Activated gamma-delta T cell (primary cell): ENCODE measurements at places on chromosomes 3 and 15.

- DNase-seq, result no peak
Measured at GRCh38 chr3:112847692-112848091, 1.0 kb upstream of the CD200R1L start.

DNA sequence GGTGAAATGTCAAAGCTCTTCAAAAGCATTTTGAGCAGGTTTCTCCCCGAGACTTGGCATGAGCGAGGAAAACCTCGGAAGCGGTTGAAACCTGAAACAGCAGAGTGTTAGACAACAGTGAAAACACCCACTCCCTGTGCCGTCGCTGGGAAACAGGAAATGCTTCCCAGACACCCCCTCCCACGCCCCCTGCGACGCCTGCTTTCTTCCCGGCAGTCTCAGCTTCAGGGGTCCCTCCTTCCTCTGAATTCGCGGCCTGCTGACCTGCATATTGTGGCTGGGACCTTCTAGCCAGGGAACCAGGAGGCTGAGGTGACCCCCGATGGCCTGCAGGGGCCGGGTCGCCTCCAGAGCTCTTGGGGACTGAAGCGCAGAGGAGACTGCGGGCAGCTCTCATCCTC lies 250.6 kb upstream of the LYSMD4 start:
- no peak for DNase-seq

GRCh38 chr15:41987925-41988275 lies 15.5 kb upstream of the EHD4 start:
- DNase-seq, result no peak

GRCh38 chr3:155556531-155556930 lies 188.3 kb downstream of the PLCH1 start:
- DNase-seq, result no peak

DNA sequence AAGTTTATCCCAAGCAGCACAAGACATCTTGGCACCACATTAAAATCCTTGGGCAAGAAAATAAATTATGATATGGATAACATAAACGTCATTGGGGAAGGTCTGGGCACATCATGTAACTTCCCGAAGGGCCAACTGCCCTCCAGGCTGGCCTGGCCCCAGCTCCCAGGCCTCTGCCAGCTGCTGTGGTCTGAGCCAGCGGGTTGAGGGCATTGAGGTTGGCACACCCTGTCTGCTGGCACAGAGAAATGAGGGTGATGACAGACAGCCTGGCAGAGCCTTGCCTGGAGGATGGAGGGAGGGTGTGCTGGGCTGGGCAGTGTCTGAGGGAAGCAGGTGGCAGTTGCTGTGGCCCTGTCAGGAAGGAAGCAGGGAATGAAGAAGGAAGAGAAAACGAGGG lies 3.3 kb upstream of the RBSN start:
- DNase-seq, result no peak

- no peak for DNase-seq
Measured at GRCh38 chr15:69704700-69705099, 252.1 kb downstream of the RPLP1 start.

DNA sequence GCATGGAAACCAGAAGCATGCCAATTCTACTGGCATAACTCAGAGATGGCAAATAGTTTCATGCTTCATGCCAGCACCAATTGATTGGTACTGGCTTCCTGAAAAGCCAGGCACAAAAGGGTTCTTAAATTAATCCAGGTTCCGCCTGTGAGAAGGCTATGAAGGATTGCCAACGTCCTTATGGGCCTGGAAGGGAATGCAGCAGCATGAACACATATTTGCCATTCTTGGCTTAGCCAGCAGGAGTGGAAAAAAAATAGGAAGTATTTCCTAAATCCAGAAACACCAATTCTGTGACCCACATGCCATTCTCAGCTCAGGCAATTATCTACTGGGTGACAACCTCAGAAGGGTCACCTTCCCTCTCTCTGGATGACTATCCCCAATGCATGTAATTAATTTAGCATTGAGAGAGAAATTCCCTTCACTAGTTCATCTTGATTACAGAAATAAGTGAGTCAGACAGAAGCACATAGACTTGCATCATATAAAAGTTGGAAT lies 36.0 kb downstream of the ADAMTS9 start:
- no peak for DNase-seq

- DNase-seq, result no peak
Measured at GRCh38 chr3:98733053-98733811, 29.9 kb upstream of the ST3GAL6 start.

- DNase-seq, result no peak
Measured at GRCh38 chr3:107981471-107982111, 109.2 kb downstream of the CD47 start.

GRCh38 chr3:125032683-125033082 lies 23.1 kb downstream of the HEG1 start:
- no peak for DNase-seq

GRCh38 chr15:85475317-85475701 lies 94.9 kb downstream of the AKAP13 start:
- DNase-seq, result no peak

GRCh38 chr15:90603893-90604292 lies 74.2 kb downstream of the CRTC3 start:
- no peak for DNase-seq

DNA sequence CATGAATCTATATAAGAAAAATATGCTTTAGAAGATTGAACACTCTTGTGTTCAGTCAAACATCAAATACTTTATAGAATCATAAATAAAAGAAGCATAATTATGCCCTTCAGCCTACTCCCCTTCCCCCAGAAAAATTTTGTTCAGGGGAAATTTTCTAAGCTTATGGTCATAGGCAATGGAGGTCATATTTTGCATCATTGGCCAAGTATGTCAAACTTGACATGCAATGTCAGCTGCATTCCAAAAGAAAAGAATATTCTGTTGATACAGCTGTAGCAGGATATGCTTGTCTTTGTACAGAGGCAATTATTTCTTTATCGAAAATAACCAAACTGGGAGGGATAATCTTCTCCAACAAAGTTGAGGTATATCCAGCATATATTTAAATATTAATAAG lies 328.2 kb downstream of the ZIC1 start:
- no peak for DNase-seq

DNA sequence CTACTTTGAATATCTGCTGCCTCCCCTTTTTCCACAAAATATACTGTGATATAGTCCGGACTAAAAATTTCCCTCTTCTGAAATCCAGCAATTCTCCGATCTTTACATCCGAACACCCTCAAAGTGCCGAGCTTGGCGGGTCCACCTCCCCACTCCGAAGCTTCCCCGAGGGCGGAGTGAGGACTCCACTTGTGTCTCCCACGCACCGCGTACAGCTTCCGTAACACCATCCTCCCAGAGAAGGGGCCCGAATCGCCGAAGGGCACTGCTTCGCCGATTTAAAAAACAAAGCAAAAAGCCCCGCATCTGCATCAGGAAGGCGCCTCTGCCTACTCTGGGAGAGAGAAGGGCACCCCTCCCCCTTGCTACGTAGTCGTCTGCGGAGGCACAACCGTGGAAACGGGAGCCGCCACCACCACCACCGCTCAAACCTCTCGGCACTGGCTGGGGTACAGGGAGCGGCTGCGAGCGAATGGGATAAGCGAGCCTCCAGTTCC lies 551 bp downstream of the NCBP2 start:
- DNase-seq, result peak; percentile 47

DNA sequence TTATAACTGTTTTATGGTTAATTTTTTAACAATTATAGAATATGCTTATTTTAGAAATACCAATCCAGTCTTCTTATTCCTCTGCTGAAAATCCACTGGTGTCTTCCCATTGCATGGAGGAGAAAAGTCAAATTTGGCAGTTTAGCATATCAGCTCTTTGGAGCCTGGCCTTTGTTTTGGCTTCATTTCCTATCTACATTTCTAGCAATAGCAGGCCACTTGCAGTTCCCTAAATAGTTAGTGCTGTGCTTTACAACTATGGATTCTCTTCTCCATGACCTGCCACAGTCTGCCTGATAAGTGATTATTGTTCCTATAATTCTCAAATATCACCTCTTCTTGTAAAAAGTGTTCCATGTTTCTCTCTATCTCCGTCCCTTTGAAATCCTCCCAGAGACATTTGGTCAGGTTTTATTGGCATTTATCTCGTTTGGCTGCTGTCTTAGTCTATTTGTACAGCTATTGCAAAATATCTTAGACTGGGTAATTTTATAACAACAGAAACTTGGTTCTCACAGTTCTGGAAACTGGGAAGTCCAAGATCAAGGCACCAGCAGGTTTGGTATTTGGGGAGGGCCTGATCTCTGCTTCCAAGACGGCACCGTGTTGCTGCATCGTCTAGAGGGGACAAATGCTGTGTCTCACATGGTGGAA lies 8.2 kb upstream of the SEC22A start:
- no peak for DNase-seq

GRCh38 chr15:61653110-61653509 lies 407.1 kb downstream of the VPS13C start:
- no peak for DNase-seq

DNA sequence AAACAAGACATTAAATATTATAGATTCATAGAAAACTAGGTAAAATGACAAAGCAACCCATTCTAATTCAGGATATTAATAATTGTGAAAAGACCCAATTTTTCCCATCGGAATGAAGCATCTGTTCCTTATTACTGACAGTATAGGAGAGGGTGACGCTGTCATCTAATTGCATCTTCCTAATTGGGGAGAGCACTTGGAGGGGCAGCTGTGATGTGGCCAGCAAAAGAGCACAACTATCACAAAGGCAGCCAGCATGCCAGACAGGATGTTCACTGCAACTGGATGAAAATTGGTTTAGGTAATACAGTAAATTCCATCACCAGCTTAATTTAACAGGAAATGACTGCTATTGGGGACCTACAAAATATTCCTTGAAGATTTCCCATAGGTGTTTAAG lies 21.9 kb upstream of the MINAR1 start:
- no peak for DNase-seq

DNA sequence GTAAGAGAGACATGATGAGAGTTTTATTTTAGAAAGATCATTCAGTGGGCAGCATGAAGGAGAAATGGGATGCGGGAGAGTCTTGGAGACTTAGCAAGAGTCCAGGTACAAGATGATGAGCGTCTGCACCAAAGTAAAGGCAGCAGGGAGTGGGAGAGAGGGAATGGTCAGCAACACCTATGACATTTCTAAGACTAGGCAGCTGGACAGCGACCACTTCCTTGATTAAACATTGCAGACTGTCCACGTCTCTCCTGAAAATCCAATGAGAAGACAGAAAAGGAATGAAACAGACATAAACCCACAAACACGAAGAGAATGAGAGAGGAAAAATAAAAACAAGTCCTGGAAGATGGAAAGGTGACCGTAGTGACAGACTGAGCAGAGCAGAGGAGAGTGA lies 46.7 kb upstream of the HEG1 start:
- no peak for DNase-seq

DNA sequence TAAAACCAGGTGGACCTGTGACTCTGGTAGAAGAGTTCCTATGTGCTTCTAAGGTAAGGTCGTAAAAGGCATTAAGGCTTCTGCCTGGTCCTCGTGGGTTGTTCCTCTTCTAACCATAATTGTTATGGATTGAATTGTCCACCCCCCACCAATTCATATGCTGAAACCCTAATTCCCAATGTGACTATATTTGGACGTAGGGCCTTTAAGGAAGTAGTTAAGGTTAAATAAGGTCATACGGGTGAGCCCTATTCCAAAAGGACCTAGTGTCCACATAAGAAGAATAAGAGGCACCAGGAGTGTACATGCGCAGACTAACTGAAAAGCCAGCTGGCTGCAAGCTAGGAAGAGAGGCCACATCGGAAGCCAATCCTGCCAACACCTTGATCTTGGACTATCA lies 1.9 kb downstream of the ADPGK start:
- no peak for DNase-seq

- DNase-seq, result no peak
Measured at GRCh38 chr15:27176785-27177406, 205.9 kb downstream of the GABRG3 start.

- DNase-seq, result no peak
Measured at GRCh38 chr3:151787626-151788025, 26.3 kb upstream of the AADAC start.
